ENCODE measurements at places on chromosomes 2 and 18.

GRCh38 chr2:199471443-199472057 is 13.8 kb upstream of the SATB2 start:
- DNase-seq = no peak

DNA sequence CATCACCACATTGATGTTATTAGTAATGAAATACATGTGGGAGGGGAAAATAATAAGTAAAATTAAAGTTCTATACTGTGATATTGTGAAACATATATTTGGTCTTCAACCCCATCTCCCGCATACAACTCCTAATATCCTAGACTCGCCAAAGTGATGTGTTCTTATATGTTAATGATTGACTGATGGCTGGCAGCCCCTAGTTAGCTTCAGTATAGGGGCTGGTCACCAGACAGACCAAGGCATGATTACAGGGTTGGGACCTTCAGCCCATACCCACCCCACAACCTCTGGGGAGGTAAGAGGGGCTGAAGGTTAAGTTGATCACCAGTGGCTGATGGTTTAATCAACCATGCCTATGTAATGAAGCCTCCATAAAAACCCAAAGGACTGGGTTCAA is 28.1 kb upstream of the MREG start:
- no peak for DNase-seq

DNA sequence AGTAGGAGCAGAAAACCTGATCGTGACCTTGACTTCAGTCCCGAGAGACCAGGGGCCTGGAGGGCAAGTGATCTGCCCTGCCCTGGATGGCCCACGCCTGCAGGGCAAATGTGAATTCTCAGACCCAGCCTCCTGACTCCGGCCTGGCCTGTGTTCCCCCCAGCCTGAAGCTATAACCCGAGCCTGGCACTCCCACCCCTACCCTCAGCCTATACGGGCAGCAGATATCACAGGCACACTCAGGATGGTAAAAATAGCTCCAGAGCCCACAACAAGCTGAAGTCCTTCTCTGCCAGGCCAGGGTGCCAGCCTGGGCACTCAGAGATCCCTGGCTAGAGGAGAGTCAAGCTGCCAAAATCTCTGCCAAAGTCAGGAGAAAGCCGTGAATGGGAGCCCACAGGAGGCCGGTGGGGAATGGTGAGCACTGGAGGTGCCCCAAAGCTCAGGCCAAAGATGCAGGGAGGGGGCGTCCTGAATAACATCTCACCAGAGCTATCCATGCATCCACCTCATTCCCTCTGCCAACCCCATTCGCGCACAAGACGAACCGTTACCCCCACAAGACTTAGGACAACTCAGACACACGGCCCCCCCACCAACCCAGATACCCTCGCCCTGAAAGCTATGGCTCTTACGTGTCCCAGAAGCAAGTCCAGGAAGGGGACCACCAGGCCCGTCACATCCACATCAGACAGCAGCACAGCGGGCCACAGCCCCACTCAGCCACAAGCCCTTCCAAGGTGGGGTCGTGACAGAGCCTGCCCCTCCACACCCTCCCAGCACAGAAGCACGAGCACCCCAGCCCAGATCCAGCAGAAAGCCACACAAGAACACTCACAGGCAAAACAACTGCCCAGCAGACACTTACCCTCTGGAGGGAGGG is 144.9 kb downstream of the TNS1 start:
- DNase-seq = no peak

DNA sequence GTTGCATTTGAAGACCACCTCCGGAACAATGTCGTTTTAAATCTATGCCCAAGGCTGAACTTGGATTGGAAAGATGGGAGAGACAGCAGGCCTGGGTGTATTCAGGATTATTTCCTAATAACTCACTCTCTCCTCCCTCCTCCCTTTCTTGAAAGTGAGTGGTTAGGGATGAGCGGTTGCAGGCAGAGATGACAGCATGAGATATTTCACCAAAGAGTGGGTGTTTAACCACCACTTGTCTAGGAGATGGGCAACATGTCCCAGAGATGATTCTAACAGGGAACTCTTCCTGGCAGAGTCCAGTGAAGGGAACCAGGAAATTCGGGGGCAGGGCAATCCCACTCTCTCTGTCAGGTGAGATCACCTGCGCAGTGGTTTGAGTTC is 123.2 kb downstream of the KCTD1 start:
- no peak for DNase-seq

DNA sequence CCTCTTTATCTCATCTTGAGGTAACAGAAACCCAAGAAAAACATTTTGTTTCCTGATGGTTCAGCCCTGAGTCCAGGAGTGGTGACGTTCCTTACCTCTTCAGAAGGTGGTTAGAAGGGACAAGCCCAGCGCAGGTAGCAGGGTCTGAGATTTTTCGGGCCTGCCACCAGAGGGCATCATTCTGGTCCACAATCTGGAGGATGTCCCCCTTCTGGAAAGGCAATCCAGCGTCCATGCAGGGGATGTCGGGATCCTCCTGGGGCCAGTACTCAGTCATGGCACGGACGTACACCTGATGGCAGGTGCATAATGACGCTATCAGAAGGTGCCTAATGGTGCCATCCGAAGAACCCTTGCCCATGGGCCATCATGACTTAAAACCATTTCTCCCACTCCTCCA is 17.7 kb downstream of the MPP4 start:
- DNase-seq = no peak

GRCh38 chr2:37912056-37912455 is 13.0 kb upstream of the RMDN2 start:
- no peak for DNase-seq

DNA sequence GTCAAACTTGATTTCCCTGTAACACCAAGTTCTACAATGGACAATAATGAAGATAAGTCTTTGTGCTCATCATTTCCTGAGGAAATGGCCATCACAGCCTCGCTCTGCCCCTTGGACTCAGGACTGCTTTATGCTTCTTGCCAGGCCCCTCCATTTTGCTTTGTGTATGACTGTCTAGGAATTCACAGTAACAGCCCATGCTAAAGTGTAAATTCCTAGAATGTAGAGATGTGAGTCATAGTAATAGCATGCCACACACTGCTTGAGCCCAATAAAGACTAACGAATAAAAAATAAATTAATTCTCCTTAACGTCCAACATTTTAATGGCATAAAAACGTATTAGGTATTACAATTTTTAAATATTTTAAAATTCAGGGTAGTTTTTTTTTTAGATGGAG is 226.5 kb downstream of the PID1 start:
- DNase-seq = no peak

DNA sequence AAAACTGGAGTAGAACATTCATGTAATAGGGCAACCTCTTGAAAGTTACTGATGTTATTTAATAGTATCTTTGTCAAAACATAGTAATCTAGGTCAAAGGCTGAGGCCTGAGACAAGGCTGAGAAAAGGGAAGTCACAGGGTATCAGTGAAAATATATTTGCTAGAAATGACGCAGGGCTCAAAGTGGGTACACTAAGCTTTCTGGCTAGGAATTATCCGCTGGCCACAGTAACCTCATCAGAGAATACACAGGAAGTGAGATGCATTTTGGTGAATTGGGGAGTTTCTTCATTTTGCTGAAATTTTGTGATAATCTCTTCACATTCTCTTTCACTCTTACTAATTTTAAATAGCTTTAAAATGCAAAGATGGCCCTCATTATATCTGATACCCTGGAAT is 206.8 kb downstream of the OTX1 start:
- no peak for DNase-seq

DNA sequence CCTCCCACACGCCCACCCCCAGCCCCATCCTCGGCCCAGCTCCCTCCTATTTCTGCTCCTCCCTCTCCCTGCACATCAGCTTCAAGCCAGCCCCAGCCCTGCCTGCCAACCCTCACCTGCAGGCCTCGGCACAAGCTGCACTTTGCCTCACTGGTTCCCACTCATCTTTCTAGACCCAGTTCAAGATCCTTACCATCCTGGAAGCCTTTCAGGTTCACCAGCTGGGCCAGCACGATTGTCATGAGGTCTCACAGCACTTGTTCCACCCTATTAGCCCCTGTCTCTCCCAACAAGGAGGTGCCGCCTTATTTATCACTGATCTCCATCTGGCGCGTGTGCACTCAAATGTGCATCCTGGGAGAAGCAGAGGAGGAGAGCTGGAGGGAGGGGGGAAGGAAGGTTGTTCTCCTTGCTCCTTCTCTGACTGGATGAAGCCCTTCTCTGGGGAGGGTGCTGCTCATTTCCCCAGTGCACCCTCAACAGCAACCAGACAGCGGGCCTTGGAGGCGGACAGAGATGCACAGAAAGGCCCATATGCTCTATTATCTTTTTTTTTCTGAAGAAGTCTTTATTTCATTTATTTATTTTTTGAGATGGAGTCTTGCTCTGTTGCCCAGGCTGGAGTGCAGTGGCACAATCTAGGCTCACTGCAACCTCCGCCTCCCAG is 15.5 kb upstream of the BIN1 start:
- no peak for DNase-seq

GRCh38 chr2:821546-821945 is 129.1 kb upstream of the SNTG2 start:
- no peak for DNase-seq

DNA sequence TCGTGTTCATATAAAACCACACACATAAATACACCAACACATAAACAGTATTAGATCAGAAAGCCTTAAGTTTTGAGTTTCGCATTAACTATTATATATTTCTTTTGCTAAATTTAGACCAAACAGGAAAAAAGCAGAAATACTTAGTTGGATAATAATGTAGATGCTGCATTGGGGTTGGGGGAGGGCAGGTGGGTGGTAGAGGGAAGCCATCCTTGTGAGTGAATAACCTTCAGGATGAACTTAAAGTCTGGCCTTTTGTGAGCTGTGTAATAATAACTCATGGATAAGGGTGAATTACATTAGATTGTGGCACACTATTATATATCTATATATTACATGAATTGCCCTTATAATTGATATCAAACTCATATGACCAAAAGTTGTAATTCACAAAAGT is 174.7 kb downstream of the WDR7 start:
- DNase-seq = no peak

DNA sequence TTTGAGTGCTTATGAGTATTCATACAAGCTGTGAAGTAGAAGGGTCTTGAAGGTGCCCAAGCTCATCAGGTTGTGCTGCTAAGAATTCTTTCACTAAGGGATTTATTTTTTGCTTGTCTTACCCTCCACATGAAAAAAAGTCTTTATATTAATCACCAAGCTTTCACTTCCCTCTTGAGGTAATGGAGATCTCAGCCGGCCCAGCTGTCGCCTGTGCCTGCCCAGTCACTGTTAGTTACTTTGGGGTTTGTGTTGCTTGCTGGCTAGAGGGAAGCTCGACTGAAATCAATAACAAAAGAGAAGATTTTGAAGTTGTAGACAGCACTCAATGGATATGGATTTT is 21.9 kb downstream of the MC2R start:
- DNase-seq = no peak

GRCh38 chr2:200471324-200471848 is 38.5 kb downstream of the KCTD18 start:
- DNase-seq = no peak

DNA sequence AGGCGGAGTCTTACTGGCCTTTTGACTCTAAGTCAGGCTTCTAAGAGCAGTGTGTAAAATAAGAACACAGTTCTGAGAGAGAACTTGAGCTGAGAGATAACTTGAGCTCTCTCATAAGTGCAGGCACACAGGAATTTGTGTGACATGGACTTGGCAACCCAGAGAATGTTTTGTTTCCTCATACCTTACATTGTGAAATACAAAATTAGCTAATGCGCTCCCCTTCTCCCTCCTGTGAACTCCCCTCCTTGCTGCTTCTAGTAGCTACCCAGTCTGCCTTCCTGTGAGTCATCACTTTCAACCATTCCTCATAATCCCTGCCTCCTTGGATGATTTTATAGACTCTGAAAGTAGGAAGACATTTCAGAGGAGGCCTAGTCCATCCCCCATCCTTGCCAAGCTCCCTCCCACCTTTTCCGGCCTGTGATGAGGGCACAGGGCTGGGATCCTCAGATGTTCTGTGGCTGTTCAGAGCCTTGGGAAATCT is 22.6 kb downstream of the FER1L5 start:
- DNase-seq = peak; percentile 75

- DNase-seq = no peak
These were observed 115.1 kb downstream of the NAB1 start for GRCh38 chr2:190763901-190764514.

GRCh38 chr2:200744201-200744602 is 67.5 kb upstream of the BZW1 start:
- DNase-seq = no peak

DNA sequence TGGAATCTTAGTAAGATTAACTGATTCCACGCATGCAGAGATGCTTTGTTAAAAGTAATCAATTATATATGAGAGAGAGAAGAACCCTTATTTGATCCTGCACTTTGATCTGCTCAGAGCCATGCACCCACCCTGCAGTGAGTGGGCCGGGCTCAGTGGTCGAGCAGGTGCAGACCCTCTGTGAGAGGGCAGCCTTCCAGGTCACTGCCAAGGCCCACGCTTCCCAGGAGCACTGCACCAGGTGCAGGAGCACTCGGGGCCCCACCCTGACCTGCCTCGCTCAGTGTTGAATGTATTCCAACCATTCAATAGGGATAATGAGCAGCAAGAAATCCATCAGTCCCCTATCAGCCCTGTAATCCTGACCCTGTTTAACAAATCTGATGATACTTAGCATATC is 126.9 kb downstream of the TMEM200C start:
- DNase-seq = no peak

- no peak for DNase-seq
These were observed 258.7 kb downstream of the TTC32 start for GRCh38 chr2:19643117-19643518.

GRCh38 chr2:216056739-216057138 is 24.9 kb downstream of the PECR start:
- no peak for DNase-seq

DNA sequence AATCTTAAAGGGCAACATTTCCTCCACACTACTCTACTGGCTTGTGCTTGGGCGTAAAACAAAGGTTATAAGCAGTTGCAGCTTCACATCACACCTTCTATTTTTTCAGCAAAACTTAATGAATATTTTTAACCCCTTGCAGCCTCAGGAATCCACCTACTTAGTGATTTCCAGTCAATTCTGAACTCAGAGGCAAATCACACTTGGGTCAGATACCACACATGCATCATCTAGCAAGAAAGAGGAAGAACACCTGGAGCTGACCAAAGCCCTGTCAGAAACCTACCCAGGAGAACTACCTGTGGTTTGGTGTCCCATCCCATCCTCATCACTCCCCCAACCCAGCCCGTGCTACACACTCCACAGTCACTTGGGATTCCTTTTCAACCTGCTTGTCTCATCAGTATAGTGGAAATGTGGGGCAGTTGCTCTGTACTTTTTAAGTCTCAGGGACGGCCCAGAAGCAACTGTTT is 25.5 kb downstream of the PIAS2 start:
- DNase-seq = no peak

DNA sequence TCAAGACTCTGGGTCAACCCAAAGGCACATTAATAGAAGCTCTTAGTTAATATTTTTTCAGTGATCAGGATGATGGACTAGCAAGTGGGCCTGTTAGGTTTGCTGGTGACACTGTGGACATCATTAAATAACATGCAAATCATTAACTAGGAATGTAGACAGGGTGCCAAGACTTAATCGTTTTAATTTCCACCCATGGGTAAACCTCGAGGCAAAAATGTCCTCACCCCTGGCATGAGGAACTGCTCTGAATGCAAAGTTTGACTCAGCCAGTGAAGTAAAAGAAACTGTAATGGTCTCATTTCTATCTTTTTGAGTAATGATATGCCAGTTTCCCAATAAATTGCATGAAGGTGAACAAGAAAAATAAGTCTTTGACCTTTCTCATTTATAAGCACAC is 152.6 kb upstream of the MEX3C start:
- no peak for DNase-seq

- no peak for DNase-seq
These were observed 27.1 kb upstream of the ZNF516 start for GRCh38 chr18:76522122-76522503.

GRCh38 chr2:158644139-158644538 is 151.0 kb upstream of the DAPL1 start:
- no peak for DNase-seq

GRCh38 chr18:50982802-50983179 is 15.0 kb downstream of the ELAC1 start:
- DNase-seq = no peak

All from smooth muscle cell of the brain vasculature (primary cell).